Right ventricle myocardium superior (tissue), 1 donor: ENCODE measurements at places on chromosomes 5 and 9.
A peak's percentile ranks its signal among the peaks of the same experiment; 100 is the strongest.

DNA sequence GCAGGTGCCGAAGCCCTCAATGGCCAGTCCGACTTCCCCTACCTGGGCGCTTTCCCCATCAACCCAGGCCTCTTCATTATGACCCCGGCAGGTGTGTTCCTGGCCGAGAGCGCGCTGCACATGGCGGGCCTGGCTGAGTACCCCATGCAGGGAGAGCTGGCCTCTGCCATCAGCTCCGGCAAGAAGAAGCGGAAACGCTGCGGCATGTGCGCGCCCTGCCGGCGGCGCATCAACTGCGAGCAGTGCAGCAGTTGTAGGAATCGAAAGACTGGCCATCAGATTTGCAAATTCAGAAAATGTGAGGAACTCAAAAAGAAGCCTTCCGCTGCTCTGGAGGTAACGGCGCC is 32.9 kb downstream of the CXXC5 start:
- no peak for DNase-seq

- DNase-seq = no peak
Measured at GRCh38 chr5:169860585-169860984, 119.7 kb downstream of the INSYN2B start.

- no peak for DNase-seq
Measured at GRCh38 chr9:72304538-72304937, 60.5 kb downstream of the ZFAND5 start.

DNA sequence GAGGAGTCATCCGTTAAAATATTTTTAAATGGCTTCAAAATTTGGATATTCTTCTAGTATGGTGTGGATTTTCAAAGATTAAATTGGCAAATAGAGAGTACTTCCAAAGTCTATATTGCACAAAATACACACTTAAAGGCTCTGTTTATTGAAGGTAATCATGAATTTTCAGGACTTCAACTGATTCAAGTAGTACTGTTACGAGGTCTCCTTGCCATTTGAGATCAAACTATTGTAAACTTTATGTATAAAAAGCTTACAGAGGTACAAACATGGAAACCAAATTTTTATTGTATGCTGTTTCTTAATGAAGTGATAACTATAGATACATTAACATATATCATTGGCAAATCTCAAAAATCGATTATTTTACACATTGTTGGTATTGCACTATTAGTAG is 2.5 kb downstream of the ERBIN start:
- DNase-seq = no peak

DNA sequence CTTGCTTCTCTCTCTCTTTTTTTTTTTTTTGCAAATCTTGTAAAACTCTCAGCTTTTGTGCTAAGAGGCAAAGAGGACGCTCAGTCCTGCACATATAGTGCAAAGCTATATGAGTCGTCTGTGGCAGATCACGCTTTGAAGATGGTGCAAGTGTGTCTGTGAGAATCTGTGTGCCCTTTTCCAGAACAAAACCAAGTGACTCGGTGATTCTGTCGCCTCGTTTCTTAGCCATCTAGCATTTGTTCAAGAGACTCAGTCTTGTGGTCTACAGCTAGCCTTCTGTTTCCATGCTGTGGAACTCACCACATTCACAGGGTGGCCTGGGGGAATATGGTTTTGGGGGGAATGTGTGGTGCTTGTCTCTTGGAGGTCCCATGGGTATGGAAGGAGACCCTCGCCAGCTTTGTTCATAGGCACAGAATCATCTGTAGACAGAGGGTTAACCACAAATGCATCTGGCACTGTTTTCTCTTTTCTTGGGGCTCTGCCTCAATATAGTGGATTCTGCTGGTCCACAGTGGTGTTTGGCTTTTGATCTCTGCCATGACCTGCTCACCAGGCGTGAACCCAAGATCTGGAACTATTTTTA is 82.1 kb downstream of the C9orf152 start:
- DNase-seq = no peak

DNA sequence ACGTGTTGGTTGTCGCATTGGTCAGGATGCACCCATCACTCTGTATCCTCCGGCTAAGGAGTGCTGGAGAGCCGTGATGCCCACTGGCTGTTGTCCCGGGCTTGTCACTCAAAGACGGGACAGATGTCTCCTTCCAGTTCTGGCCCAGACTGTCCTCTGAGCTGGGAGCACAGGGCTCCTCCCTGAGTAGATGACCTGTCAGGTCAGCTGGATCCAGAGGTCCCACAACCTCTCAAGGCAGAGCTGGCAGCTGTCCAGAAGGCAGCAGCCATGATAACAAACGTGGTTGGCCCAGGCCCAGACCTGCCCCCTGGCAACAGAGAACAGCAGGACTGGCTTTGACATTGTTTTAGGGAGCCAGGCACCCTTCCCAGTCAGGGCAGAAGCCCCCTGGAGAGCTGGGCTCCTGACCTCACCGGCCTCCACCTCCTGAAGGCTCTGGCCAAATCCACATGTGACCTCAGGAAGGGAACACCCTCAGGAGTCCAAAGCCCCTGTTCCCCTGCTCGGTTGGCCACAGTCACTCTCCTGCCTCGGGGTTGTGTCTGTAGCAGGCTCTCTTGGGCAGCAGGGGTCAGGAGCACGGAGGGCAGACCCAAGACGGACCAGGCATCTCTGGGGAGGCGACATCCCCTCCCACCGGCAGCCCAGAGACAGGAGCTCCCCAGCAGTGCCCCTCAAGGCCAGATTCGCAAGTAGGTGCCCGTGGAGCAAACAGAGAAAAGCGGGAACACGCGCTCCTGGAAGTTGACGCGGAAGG is 10.3 kb downstream of the TRIM7 start:
- peak; percentile 67 for DNase-seq

GRCh38 chr5:128757196-128757959 is 207.9 kb upstream of the SLC27A6 start:
- no peak for DNase-seq

- no peak for DNase-seq
Measured at GRCh38 chr5:178637356-178638074, 10.7 kb upstream of the CLK4 start.

GRCh38 chr5:138979684-138980280 is 104.6 kb upstream of the LRRTM2 start:
- no peak for DNase-seq

DNA sequence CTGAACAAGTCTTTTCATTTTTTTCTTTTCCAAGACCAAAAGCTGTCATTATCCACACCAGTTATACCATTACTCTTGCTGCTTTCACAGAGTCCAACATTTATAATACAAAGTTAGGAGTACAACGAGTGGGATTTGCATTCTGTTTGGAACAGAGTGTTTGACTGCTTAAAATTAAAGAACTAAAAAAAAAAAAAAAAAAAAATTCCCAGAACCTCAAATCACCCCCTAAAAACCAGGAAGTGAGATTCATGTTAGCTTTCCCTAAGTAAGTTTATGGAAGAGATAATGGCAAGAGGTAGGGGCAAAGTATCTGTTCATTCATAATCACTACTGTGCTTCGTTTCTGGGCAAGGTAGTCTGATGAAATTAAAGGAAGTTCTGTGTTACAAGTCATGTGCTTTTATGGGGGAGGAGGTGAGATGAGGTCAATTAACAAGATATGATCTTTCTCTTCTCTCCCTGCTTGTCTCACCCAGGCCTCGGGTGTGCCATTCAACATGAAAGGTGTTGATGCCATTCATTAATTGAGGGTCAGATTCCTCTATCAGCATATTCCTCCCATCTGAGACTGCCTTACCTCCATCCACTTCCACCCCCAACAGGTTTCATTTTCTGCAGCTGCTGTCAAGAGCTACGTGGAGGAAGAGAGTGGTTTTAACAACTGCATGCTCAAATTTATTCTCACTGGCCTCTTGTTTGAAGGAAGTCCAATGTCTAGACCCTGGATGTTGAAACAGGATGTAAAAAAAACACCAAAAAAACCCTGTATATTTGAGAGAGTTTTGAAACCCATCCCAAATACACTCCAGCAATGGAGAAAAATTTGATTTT is 58.1 kb downstream of the MARCHF3 start:
- no peak for DNase-seq

GRCh38 chr5:118687661-118688621 is 300.4 kb downstream of the DTWD2 start:
- DNase-seq = no peak

- DNase-seq = no peak
Measured at GRCh38 chr5:132471944-132472343, 18.6 kb downstream of the IRF1 start.

- no peak for DNase-seq
Measured at GRCh38 chr5:154221371-154221896, 30.9 kb downstream of the GALNT10 start.

- peak; percentile 54 for DNase-seq
Measured at GRCh38 chr5:124797665-124798087, 51.2 kb upstream of the ZNF608 start.

- DNase-seq = no peak
Measured at GRCh38 chr9:93486268-93486667, 32.9 kb upstream of the FAM120AOS start.

- DNase-seq = no peak
Measured at GRCh38 chr5:45795458-45795857, 99.3 kb upstream of the HCN1 start.

GRCh38 chr9:121816845-121817450 is 165.5 kb downstream of the DAB2IP start:
- no peak for DNase-seq

- DNase-seq = no peak
Measured at GRCh38 chr5:174444479-174445188, 279.7 kb upstream of the MSX2 start.

- no peak for DNase-seq
Measured at GRCh38 chr9:72925126-72925789, 27.6 kb downstream of the ALDH1A1 start.

DNA sequence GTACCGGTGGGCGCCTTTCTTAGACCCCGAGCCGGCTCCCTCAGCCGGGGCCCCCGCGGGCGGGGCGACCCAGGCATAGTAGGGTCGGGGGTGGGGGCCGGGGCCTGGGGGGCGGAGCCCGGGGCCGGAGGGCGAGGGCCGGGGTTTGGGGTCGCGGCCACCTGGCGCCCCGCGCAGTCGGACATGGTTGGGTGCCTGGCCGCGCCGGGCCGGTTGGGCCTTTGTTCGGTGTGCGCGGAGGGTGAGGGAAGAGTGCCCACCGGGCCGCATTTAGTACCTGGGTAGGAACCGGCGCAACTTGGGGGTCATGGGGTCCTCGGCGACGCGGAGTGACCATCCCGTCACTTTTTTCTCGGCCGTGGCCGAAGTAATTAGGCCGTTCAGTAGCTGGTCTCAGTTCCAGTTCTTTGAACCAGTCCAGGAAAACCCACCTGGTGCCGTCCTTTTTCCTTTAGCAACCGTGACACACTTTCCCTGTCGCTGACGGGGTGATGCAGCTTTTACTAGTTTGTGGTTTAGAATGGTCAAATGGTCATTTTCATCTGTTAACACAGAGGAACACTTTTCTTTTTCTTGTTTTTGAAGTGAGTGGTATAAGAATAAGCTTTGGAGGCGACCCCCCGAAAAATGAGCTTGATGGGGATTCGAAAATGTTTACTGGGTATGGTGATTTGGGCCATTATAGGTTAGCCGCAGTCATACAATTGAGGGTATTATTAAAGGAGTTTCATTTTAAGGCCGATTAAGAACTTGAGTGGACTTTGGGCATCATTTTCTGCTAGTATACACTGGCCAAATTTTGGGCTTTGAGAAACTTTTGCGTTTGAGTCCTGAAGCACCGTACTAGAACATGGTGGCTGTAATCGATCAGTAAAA is 589 bp downstream of the CKS2 start:
- DNase-seq = peak; percentile 57

GRCh38 chr5:150585781-150586341 is 54.6 kb upstream of the SYNPO start:
- no peak for DNase-seq

DNA sequence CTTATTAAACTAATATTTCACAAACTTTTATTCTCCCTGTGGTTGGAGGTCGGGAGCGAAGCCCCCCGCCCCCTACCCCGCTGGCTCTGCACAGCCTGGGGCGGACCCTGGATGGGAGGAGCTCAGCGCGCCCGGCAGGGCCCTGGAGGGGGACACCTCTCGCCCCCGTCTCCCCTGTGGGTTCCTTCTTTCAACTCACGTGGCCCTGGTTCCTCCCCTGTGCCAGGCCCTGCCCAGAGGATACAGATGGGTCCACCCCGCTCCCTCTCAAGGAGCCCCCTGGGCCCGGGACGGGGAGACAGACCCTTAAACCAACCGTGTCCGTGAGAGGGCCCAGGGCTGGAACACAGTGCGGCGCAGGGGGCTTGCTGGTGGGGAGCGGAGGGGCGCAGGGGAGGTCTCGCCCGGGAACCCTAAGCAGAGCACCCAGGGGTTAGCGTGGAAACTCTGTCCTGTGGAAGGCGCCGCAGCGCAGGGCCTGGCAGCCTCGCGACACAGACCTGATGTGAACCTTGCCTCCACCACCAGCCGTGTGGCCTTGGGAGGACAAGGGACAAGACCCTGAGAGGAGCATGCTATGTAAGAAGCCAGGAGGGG is 103.7 kb upstream of the MVB12B start:
- DNase-seq = no peak

- no peak for DNase-seq
Measured at GRCh38 chr5:159749146-159749545, 167.1 kb upstream of the ADRA1B start.

DNA sequence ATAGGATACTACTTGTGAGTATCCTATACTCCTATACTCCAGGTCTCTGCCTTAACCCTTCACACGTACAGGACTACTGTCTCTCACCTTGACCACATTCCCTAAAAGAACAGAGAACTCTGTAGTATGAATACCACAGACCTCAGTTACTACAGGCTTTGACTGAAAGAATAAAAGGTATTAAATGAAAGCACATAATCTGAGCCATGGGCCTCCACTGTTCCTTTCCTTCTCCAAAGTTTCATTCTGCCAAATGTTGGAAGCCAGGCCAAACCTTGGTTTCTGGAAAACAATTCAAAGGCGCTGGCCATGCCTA is 191.5 kb downstream of the TSSK1B start:
- DNase-seq = no peak

DNA sequence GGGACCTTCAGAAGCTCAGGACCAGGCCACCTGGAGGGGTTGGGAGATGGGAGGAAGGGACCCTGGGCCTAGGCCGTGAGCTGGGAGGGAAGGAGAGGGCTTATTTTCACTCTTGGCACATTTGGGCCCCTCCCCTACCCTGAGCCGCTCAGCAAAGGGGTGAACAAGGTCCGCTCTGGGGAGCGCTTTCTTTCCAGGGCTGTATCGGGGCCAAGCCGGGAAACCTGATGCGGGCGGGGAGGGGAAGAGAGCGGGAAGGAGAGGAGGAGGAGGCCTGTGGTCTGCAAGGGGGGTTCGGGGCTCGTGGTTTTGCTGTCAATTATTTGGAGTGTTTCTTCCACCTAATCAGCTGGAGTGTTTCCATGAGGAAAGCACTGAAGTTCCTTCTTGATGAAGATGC is 62.7 kb upstream of the RXRA start:
- no peak for DNase-seq

- DNase-seq = no peak
Measured at GRCh38 chr5:112906637-112907036, 15.4 kb downstream of the REEP5 start.

DNA sequence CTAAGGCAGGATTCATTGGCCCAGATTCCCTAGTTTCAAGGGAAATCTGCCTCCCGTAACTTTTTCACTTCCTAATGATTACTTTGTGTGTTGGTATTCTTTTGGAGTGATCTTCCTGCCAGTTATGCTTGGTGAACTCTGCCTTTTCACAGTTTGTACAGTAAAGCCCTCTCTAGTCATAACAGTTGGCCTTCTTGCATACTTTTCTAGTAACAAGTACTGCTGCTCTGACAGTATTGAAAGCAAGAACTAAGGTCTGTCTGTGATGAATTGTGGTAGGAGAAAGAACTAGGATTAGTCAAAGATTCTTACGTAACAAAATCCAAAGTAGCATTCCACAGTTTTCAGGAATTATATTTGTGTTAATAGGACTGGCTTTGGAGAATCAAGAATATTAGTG is 1457.2 kb upstream of the WWC1 start:
- no peak for DNase-seq
